A172 (cell line): ENCODE measurements at places on chromosomes 3 and 15. TPM values are rescaled to one million over a fixed set of nuclear protein-coding genes. Genes with fewer than 3 reads are reported as not detected.
A peak's percentile ranks its signal among the peaks of the same experiment; 100 is the strongest.

GRCh38 chr3:16404349-16404895, 109.1 kb downstream of the RFTN1 start:
- DNase-seq, result no peak

The ROBO1 gene
- 11.2 and 12.2 TPM in 2 replicates for total RNA-seq

- DNase-seq, result no peak
Measured at GRCh38 chr15:91469632-91470567, 369.8 kb downstream of the SV2B start.

- DNase-seq, result peak; percentile 92
Measured at GRCh38 chr3:10511809-10512494, 6.6 kb upstream of the ATP2B2 start.

GRCh38 chr15:68765602-68766368, 54.9 kb downstream of the ANP32A start:
- no peak for DNase-seq

DNA sequence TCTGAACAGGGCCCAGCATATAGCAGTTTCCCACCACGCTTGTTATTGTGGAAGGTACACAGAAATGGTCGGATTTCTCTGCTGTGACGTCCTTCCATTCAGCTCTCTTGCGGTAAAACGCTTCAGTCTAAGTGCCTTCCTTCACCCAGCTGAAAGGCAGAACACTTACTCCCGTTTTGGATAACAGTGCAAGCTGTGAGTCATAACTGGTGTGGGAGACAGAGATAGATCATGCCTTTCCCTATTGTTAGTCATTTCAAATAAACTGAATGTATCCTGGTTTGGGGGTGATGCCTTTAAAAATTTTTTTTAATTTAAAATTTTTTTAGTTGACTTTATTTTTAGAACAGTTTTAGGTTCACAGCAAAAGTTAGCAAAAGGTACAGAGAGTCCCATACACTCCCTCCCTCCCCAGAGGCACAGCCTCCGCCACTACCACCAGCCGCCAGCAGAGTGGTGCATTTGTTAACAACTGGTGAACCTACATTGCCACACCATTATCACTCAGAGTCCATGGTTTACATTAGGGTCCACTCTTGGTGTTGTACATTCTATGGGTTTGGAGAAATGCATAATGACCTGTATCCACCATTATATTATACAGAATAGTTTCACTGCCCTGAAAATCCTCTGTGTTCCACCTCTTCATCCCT, 94.9 kb upstream of the NSMCE3 start:
- peak; percentile 64 for DNase-seq

DNA sequence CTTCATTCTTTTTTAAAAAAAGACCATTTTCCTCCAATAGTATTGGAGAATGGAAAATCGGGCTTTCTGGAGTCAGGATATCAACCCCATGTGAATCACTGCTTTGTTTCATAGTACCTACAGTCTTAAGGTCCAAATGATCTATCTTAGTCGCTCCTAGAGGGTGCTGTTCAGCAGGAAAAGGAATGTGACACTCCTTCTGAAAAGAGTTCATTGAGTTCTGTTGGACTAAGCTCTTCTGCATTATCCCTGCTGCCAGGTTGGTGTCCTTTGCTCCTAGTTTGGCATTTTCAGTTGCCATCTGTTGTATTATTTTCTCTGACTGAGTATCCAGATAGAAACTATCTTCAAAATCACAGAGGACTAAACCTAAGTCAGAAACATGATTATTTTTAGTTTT, 57.2 kb downstream of the POLQ start:
- DNase-seq, result no peak

The SLC6A1 gene
- total RNA-seq, result not detected in 2 replicates

DNA sequence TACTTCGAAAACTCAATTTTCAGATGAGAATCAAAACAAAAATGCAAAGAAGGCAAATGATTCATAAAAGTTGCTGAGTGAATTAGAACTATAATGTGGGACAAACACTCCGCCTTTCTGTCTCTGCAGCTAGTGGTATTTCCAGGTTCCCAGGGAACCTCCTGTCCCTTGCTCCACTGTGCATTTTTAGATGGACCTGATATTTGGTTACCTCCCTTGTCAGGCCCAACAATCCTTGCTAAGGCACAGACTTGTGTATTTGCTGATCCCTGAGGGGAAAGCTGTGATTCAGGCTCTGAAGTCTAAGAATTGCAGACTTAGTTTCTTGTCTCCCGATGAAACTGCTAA, 162.7 kb downstream of the LPP start:
- no peak for DNase-seq

DNA sequence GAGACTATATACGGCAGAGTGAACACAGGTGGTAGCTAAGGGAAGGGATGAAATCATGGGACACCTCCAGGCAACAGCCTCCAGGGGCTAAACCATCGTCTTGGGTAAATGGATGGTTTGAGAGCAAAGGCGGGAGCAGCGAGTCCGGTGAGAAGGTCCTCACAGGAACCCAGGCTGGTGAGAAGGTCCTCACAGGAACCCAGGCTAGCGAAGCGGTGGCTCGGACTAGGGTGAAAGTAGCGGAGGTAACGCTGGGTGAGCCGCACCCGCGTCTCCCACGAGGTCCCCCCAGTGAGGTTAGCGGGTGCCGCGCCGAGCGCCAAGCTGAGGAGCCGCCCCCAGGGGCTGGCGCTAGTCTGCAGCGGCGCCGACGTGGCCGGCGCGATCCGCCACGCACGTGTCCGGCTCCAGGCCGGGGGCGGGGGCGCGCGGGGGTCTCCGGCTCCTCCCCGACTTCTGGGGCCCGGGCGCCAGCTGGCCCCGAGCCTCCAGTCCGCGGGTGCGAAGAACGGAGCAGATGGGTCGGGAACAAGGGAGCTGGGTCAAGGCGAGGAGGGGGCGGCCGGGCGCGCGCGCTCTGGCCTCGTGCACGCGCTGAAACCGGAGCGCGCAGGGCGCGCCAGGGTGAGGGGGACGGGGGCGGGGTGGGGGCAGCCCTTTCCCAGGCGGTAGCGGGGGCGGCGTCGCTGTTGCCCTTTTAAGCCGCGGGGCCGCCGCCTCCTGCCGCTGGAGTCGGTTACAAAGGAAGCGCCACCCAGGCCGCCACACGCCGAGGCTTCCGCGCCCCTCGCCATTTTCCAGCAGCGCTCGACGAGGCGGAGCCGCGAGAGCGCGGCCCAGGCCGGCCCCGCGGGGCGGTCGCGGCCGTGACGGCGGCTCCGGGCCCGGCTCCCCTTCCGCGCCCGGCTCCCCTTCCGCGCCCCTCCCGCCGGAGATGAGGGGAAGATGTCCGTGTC, at the start of gene UBE2Q2:
UBE2Q2 (plus strand) TSS at position 726 of the 956 bp plus-strand sequence; CDS start at position 946, 220 bp downstream.
- DNase-seq, result peak; percentile 35

GRCh38 chr3:52291508-52292181, 4.0 kb downstream of the GLYCTK start:
- no peak for DNase-seq

DNA sequence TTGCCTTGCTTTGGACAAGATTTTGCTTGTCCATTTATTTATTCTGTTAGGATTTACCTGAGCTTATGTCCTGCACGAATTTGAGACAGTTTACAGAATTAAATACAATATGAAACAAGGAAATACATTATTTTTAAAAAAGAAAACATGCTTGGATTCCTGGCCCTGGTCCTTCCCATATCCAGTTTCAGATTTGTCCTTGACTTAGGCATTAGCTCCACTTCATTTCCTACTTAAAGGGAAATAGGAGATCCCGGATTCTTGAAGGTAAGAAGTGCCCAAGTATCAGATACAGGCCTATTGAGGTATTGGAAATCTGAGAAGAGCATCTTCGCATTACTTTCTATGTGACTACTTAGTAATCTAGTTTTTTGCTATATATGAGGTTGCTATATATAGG, 672.0 kb downstream of the SI start:
- no peak for DNase-seq

The AADACL2 gene
- not detected in 2 replicates for total RNA-seq

The LTK gene
- total RNA-seq, result 4.3 and 5.2 TPM in 2 replicates
